ENCODE measurements at places on chromosomes 7 and 10. TPM values are rescaled to one million over a fixed set of nuclear protein-coding genes. Genes with fewer than 3 reads are reported as not detected.
A peak's percentile ranks its signal among the peaks of the same experiment; 100 is the strongest.

- H3K27ac ChIP-seq, result peak overlapping the region; percentile 57
- DNase-seq, result no peak
- no peaks in the 10 kb centered on the region for H3K36me3 ChIP-seq
These were observed 57.0 kb downstream of the CELF2 start for GRCh38 chr10:11074536-11075267.

- H3K4me1 ChIP-seq, result peaks cover 4% of the 10 kb centered on the region
- no peak for DNase-seq
- no peak overlapping the region for H3K27ac ChIP-seq
- H3K4me3 ChIP-seq, result no peak overlapping the region
- peaks cover 10% of the 10 kb centered on the region for H3K27me3 ChIP-seq
These were observed 336.0 kb upstream of the GALNT17 start for GRCh38 chr7:70795948-70796347.

- no peaks in the 10 kb centered on the region for H3K27me3 ChIP-seq
- peak; percentile 75 for DNase-seq
- no peak overlapping the region for H3K27ac ChIP-seq
- H3K36me3 ChIP-seq, result no peaks in the 10 kb centered on the region
- H3K4me1 ChIP-seq, result peaks cover 2% of the 10 kb centered on the region
These were observed 455.3 kb downstream of the REEP3 start for GRCh38 chr10:63976538-63976937.

- H3K36me3 ChIP-seq, result peaks cover 21% of the 10 kb centered on the region
- no peaks in the 10 kb centered on the region for H3K27me3 ChIP-seq
- H3K4me3 ChIP-seq, result no peak overlapping the region
- peaks cover 23% of the 10 kb centered on the region for H3K4me1 ChIP-seq
- DNase-seq, result no peak
- H3K27ac ChIP-seq, result no peak overlapping the region
These were observed 11.4 kb upstream of the LRRC61 start for GRCh38 chr7:150311711-150312110.

GRCh38 chr7:147251751-147252325, 1135.2 kb downstream of the CNTNAP2 start:
- H3K36me3 ChIP-seq, result no peaks in the 10 kb centered on the region
- H3K27ac ChIP-seq, result no peak overlapping the region
- H3K4me1 ChIP-seq, result peaks cover 11% of the 10 kb centered on the region
- no peaks in the 10 kb centered on the region for H3K27me3 ChIP-seq
- DNase-seq, result no peak

GRCh38 chr7:29247224-29247962, 52.8 kb downstream of the CHN2 start:
- no peaks in the 10 kb centered on the region for H3K27me3 ChIP-seq
- peaks cover 25% of the 10 kb centered on the region for H3K4me1 ChIP-seq
- no peaks in the 10 kb centered on the region for H3K36me3 ChIP-seq
- DNase-seq, result no peak
- no peak overlapping the region for H3K4me3 ChIP-seq

DNA sequence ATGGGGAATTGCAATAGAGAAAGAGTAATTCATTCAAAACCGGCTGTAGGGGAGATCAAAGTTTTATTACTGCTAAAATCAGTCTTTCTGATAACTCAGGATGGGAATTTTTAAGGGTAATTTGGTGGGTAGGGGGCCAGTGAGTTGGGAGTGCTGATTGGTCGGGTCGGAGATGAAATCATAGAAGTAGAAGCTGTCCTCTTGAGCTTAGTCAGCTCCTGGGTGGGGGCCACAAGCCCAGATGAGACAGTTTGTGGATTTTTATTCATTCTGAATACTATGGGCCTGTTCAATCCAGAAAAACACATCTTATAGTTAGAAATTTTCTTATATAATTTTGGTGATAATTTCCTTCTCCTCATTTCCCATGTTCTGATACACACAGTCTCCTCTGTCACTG, 25.4 kb downstream of the CALD1 start:
- DNase-seq, result no peak
- peaks cover 34% of the 10 kb centered on the region for H3K36me3 ChIP-seq
- no peak overlapping the region for H3K4me3 ChIP-seq
- H3K4me1 ChIP-seq, result peaks cover 31% of the 10 kb centered on the region
- H3K27ac ChIP-seq, result peak overlapping the region; percentile 92

DNA sequence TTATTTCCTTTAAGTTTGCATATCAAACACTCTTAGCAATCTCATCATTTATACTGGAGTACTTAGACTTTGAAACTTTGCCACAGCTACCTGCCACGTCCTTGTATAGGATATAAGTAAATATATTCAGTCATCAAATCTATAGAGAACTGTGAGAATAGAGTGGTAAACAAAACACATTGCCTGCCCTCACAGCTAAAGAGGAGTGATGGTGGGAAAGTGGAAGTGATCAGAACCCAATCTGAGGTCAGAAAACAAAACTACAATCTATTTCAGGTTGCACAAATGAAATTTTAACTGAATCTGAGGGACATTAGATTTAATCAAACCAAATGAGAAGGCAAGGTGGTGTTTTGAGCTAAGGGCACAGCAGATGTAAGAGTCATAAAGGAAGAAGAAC, 74.8 kb downstream of the ZEB1 start:
- H3K4me1 ChIP-seq, result peaks cover 16% of the 10 kb centered on the region
- H3K27ac ChIP-seq, result no peak overlapping the region
- H3K36me3 ChIP-seq, result no peaks in the 10 kb centered on the region

- peaks cover 19% of the 10 kb centered on the region for H3K4me1 ChIP-seq
- H3K36me3 ChIP-seq, result no peaks in the 10 kb centered on the region
- DNase-seq, result no peak
- H3K27me3 ChIP-seq, result no peaks in the 10 kb centered on the region
These were observed 772.1 kb downstream of the CCSER2 start for GRCh38 chr10:85100495-85100894.

DNA sequence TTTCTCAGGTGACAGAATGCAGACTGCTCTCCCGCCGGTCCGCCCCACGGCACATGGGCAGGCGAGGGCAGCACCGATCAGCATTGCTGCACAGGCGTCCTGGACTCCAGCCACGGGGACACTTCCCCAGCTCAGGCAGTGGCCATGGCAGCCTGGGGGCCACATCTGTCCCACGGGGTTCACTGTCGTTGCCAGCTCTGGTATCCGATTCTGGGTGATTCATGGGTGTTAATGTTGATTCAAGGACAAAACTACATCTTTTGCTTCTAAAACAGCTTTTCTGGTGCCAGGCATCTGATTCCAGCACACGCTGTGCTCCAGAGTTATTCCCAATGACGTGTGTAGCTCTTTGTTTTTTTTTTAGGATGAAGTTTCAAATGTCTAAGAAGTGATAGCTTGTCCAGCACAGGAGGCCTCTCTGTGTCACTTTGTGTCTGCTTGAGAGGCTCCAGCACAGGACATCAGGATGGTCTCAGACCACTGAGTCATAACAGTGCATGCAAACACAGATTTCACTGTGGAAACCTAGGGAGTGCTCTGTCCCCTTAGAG, 218.0 kb downstream of the WDR37 start:
- H3K4me3 ChIP-seq, result no peak overlapping the region
- H3K27ac ChIP-seq, result peak overlapping the region; percentile 45
- peaks cover 11% of the 10 kb centered on the region for H3K27me3 ChIP-seq
- DNase-seq, result no peak
- peaks cover 10% of the 10 kb centered on the region for H3K4me1 ChIP-seq
- no peaks in the 10 kb centered on the region for H3K36me3 ChIP-seq

- H3K4me3 ChIP-seq, result no peak overlapping the region
- DNase-seq, result no peak
- H3K27ac ChIP-seq, result no peak overlapping the region
- no peaks in the 10 kb centered on the region for H3K27me3 ChIP-seq
These were observed 113.5 kb downstream of the KLF6 start for GRCh38 chr10:3671386-3671955.

DNA sequence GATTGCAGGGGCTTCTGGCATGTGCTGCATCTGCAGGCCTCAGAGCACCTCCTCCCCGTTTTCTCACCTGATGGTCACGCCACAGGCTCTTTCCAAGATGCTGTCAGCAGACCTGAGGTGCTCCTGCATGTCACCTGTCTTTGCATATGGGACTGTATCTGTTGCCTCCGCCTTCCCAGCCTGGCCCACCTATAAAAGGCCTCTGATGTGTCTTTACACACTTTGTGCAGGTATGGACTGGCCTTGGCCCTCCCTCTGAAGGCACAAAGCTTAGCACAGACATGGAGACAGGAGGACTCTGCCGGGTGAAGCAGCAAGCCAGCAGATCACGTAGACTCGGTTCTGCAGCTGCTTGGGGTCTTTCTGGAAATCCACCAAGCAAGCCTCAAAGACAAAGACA, 220.9 kb upstream of the PPP2R2D start:
- no peak overlapping the region for H3K4me3 ChIP-seq
- peaks cover 19% of the 10 kb centered on the region for H3K27me3 ChIP-seq
- H3K4me1 ChIP-seq, result peaks cover 40% of the 10 kb centered on the region
- peak; percentile 5 for DNase-seq

DNA sequence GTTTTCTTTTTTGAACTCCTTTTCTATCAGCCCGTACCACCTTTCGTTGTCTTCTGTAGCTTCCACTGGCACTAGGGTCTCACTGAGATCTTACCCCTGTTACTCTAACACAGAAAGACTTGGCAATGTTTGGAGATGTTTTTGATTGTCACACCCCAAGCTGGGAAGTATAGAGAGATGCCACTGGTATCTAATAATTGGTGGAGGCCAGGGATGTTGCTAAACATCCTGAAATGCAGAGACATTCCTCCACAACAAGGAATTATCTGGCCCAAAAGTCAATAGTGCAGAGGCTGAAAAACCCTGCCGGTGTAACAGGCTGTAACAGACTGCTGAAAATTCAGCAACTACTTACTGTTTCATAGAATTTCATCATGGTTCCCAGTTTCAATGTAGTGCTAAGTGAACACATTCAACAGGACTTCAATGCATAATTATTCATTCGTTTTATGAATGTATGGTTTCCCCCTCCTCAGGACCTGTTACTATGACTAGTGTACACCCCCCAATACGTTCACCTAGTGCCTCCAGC, 115.9 kb downstream of the TRIM24 start:
- peaks cover 82% of the 10 kb centered on the region for H3K36me3 ChIP-seq
- no peak overlapping the region for H3K4me3 ChIP-seq
- H3K27me3 ChIP-seq, result no peaks in the 10 kb centered on the region

GRCh38 chr10:110077436-110078130, 69.8 kb downstream of the ADD3 start:
- no peak for DNase-seq
- peaks cover 55% of the 10 kb centered on the region for H3K4me1 ChIP-seq
- H3K27ac ChIP-seq, result no peak overlapping the region

GRCh38 chr10:56351909-56352630, 9.0 kb downstream of the ZWINT start:
- H3K27ac ChIP-seq, result no peak overlapping the region
- H3K4me1 ChIP-seq, result no peaks in the 10 kb centered on the region
- H3K36me3 ChIP-seq, result peaks cover 12% of the 10 kb centered on the region
- no peaks in the 10 kb centered on the region for H3K27me3 ChIP-seq
- DNase-seq, result no peak

GRCh38 chr7:18788026-18788425, 292.5 kb downstream of the HDAC9 start:
- no peaks in the 10 kb centered on the region for H3K36me3 ChIP-seq
- H3K4me1 ChIP-seq, result peaks cover 5% of the 10 kb centered on the region
- DNase-seq, result no peak
- no peak overlapping the region for H3K4me3 ChIP-seq

- no peak overlapping the region for H3K4me3 ChIP-seq
- peaks cover 50% of the 10 kb centered on the region for H3K36me3 ChIP-seq
- no peak for DNase-seq
- peaks cover 24% of the 10 kb centered on the region for H3K4me1 ChIP-seq
- no peak overlapping the region for H3K27ac ChIP-seq
- H3K27me3 ChIP-seq, result no peaks in the 10 kb centered on the region
These were observed 89.0 kb upstream of the SVIL start for GRCh38 chr10:29723726-29724125.

DNA sequence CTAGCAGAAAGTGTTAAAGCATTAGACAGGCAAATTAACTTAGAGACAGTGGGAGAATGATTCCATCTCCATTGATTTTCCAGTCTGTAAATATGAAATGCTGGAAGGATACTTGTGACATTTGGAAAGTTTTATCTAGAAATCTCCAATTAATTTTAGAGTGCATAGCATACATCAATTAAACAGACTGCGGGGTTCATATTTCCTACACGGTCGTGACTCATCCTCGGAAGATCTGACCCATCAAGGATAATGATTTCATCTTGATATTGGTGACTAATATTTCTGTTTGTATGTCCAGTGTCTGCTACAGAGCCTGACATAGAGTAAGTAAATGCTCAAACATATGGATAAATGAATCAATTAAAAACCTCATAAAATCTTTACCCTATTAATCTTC, 474.9 kb downstream of the KCNMA1 start:
- H3K4me1 ChIP-seq, result peaks cover 7% of the 10 kb centered on the region
- H3K27me3 ChIP-seq, result no peaks in the 10 kb centered on the region
- no peak overlapping the region for H3K27ac ChIP-seq
- H3K4me3 ChIP-seq, result no peak overlapping the region

GRCh38 chr10:33600381-33600780, 265.9 kb upstream of the NRP1 start:
- peaks cover 4% of the 10 kb centered on the region for H3K4me1 ChIP-seq
- no peaks in the 10 kb centered on the region for H3K27me3 ChIP-seq
- H3K4me3 ChIP-seq, result no peak overlapping the region
- DNase-seq, result no peak

GRCh38 chr10:78584681-78585080, 484.1 kb upstream of the ZMIZ1 start:
- no peak for DNase-seq
- no peak overlapping the region for H3K27ac ChIP-seq
- peaks cover 3% of the 10 kb centered on the region for H3K4me1 ChIP-seq
- H3K36me3 ChIP-seq, result no peaks in the 10 kb centered on the region
- peaks cover 4% of the 10 kb centered on the region for H3K27me3 ChIP-seq

GRCh38 chr7:102896585-102896984, 16.2 kb upstream of the LRRC17 start:
- H3K27ac ChIP-seq, result no peak overlapping the region
- peaks cover 7% of the 10 kb centered on the region for H3K4me1 ChIP-seq
- H3K27me3 ChIP-seq, result no peaks in the 10 kb centered on the region
- no peak for DNase-seq
- H3K4me3 ChIP-seq, result no peak overlapping the region

- no peak for DNase-seq
- H3K27me3 ChIP-seq, result no peaks in the 10 kb centered on the region
- no peak overlapping the region for H3K27ac ChIP-seq
- no peak overlapping the region for H3K4me3 ChIP-seq
- no peaks in the 10 kb centered on the region for H3K36me3 ChIP-seq
These were observed 454.9 kb downstream of the ADRA2A start for GRCh38 chr10:111531690-111532089.

- H3K27ac ChIP-seq, result no peak overlapping the region
- peaks cover 43% of the 10 kb centered on the region for H3K4me1 ChIP-seq
- H3K27me3 ChIP-seq, result no peaks in the 10 kb centered on the region
These were observed 111.7 kb upstream of the GJD4 start for GRCh38 chr10:35493196-35494118.

- no peaks in the 10 kb centered on the region for H3K27me3 ChIP-seq
- H3K27ac ChIP-seq, result peak overlapping the region; percentile 97
- H3K4me3 ChIP-seq, result peak overlapping the region; percentile 94
- no peak for DNase-seq
- H3K4me1 ChIP-seq, result peaks cover 64% of the 10 kb centered on the region
- H3K36me3 ChIP-seq, result 0 out of 2 replicates have a peak, but pooled peaks cover 2% of the 10 kb centered on the region
These were observed 694 bp upstream of the WASL start for GRCh38 chr7:123749537-123749857.

Gene NACAD
- 6.0 TPM for total RNA-seq

Gene VSTM4
- 0.71 TPM for total RNA-seq

Gene EPO
- 0.63 TPM for total RNA-seq

Gene GIMAP6
- total RNA-seq, result 0.18 TPM

Gene MYO3A
- 3.7 TPM for total RNA-seq

Gene VWA2
- total RNA-seq, result 2.7 TPM

Gene KLF14
- total RNA-seq, result not detected

Gene EN2
- not detected for total RNA-seq

Gene MSS51
- 3.1 TPM for total RNA-seq

Gene ADAM12
- total RNA-seq, result 0.22 TPM

Gene ATP6V1F
- 117 TPM for total RNA-seq

Gene STAG3
- total RNA-seq, result 5.2 TPM
